Esophagus muscularis mucosa (tissue), 4 donors: ENCODE measurements at places on chromosomes 16 and 17. TPM values are rescaled to one million over a fixed set of nuclear protein-coding genes. Genes with fewer than 3 reads are reported as not detected.

- peaks cover 70% of the 10 kb centered on the region for H3K4me1 ChIP-seq
- H3K36me3 ChIP-seq: peaks cover 20% of the 10 kb centered on the region
- no peak overlapping the region for H3K27ac ChIP-seq
- H3K4me3 ChIP-seq: no peak overlapping the region
These were observed 18.5 kb downstream of the ANKRD40 start for GRCh38 chr17:50689251-50689650.

DNA sequence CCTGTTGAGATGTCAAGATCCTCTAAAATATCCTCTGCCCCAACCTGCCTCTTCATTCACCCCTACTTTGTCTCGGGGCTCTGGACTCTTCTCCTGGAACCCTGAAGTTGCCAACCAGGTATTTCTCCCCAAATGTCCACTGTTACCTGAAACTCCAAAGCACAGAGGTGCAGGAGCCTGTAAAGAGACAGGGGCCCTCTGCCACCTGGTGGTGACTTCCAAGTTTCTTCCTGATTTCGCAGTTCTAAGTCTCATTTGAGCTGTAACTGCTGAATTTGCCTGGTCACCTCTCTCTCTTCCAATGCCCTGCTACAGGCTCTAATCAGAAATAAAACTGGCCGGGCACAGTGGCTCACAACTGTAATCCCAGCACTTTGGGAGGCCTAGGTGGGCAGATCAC lies 77.1 kb upstream of the RCVRN start:
- no peaks in the 10 kb centered on the region for H3K27me3 ChIP-seq
- no peak for DNase-seq
- no peaks in the 10 kb centered on the region for H3K36me3 ChIP-seq
- no peak overlapping the region for H3K27ac ChIP-seq
- peaks cover 33% of the 10 kb centered on the region for H3K4me1 ChIP-seq

KSR1 gene
- 14.1 TPM for total RNA-seq

PIRT gene
- total RNA-seq: 3.5 TPM

- H3K27me3 ChIP-seq: no peaks in the 10 kb centered on the region
- no peak overlapping the region for H3K27ac ChIP-seq
- no peak overlapping the region for H3K4me3 ChIP-seq
These were observed 3.5 kb downstream of the CTNS start for GRCh38 chr17:3639981-3640596.

DNA sequence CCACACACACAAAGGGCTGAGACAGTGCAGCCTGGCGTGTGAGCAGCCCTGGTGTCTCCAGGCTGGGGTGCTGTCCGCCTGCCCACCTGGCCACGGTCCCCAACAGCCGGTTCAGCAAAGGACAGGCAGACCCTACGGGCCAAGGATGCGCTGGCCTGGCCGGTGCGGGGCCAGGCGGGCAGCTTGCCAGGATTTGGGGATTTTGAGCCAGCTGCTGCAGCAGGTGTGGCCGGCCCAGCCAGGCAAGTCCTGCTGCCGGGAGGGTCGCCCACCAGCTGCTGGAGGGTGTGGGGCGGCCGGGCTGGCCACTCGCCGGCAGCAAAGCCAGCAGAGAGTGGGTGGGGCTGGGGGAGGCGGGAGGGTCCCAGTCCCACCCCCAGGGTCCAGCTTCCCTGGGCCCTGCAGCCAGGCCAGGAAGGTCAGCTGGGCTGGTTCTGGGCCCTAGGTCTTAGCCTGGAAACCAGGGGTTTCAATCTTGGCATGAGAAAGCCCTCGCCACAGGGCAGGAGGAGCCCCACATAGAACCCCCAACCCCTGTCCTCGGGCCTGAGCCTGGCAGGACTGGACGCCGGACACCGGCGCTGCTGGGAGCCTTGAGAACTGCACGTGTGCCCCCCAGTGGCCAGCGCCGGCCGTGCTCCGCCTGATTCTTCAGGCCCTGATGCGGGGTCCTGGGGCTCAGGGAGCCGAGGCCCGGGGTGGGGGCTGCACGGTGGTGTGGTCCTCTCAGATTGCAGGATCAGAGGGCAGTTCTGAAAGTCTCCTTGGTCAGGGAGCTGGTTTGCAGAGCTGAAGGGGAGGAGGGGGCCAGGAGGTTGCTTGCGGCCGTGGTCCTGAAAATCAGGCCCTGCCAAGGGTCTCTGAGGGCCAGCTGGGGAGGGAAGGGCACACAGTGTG lies 17.6 kb upstream of the SSTR5 start:
- no peaks in the 10 kb centered on the region for H3K27me3 ChIP-seq
- no peak overlapping the region for H3K4me3 ChIP-seq
- DNase-seq: no peak
- no peaks in the 10 kb centered on the region for H3K4me1 ChIP-seq
- H3K36me3 ChIP-seq: no peaks in the 10 kb centered on the region

DNA sequence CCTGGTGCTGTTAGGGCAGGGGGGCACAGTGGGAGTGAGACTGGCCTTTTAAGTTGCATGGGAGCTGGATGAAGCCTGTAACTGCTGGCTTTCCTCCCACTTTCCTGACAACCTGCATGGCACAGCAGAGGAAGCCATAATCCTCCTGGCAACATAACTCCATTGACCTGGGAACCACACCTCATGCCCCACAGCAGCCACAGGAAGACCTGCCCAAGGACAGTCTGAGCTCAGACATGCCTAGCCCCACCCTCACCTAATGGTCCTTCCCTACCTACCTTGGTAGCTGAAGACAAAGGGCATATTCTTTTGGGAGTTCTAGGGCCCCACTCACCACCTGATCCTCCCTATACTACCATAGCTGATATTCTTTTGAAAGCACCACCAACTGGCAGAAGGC lies 482.2 kb upstream of the TOM1L1 start:
- H3K27ac ChIP-seq: no peak overlapping the region
- H3K36me3 ChIP-seq: no peaks in the 10 kb centered on the region
- H3K27me3 ChIP-seq: no peaks in the 10 kb centered on the region
- no peaks in the 10 kb centered on the region for H3K4me1 ChIP-seq
- DNase-seq: no peak
- no peak overlapping the region for H3K4me3 ChIP-seq

DNA sequence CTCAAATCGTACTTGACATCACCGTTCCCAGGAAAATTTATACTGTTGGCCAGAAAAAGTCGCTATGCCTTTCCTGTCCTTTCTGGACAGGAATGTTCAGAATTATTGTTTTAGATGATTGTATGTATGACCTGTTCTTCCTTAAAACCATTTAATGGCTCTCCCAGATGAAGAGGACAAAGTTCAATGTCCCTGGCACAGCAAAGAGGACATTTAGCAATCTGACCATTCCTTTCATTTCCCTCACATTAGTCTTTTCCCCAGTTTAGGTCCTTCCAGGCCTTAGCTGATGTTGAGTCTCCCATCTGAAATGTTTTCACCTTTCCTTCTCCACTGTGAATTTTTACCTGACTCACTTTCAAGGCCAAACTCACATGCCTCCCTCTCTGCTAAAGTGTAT lies 938.9 kb downstream of the CDH11 start:
- no peak overlapping the region for H3K4me3 ChIP-seq
- H3K36me3 ChIP-seq: no peaks in the 10 kb centered on the region
- DNase-seq: no peak
- peaks cover 16% of the 10 kb centered on the region for H3K4me1 ChIP-seq
- no peak overlapping the region for H3K27ac ChIP-seq
- H3K27me3 ChIP-seq: no peaks in the 10 kb centered on the region

SHBG gene
- total RNA-seq: not detected

CLEC10A gene
- total RNA-seq: 12.4 TPM

TSPOAP1 gene
- 14.1 TPM for total RNA-seq

CRHR1 gene
- total RNA-seq: 0.52 TPM
